ENCODE measurements at places on chromosomes 13 and 19.

- DNase-seq = no peak
Observed at GRCh38 chr13:102289606-102290005, 112.2 kb downstream of the FGF14 start.

DNA sequence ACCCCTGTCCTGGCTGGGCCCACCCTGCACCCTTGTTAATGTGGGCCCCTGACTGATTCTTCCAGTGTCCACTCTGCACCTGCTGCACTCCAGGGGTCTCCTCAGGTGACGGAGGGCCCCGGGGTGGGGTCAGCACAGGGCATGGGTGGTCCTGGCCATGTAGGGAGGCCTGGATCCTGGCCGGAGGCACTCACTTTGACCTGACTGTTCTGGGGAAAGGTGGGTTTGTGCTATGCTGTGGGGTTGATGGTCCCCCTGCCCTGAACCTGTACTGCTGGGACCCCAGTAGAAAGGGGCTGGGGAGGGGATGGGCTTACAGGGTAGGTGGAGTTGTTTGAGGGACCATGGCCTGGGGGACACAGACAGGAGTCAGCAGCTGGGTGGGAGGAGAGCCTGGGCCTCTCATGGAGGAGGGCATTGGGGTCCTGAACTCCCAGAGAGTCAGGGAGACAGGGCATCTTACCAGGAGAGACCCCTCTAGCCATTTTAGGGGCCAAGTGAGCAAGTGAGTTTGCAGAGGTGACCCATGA is 25.8 kb upstream of the CEACAM1 start:
- DNase-seq = no peak

DNA sequence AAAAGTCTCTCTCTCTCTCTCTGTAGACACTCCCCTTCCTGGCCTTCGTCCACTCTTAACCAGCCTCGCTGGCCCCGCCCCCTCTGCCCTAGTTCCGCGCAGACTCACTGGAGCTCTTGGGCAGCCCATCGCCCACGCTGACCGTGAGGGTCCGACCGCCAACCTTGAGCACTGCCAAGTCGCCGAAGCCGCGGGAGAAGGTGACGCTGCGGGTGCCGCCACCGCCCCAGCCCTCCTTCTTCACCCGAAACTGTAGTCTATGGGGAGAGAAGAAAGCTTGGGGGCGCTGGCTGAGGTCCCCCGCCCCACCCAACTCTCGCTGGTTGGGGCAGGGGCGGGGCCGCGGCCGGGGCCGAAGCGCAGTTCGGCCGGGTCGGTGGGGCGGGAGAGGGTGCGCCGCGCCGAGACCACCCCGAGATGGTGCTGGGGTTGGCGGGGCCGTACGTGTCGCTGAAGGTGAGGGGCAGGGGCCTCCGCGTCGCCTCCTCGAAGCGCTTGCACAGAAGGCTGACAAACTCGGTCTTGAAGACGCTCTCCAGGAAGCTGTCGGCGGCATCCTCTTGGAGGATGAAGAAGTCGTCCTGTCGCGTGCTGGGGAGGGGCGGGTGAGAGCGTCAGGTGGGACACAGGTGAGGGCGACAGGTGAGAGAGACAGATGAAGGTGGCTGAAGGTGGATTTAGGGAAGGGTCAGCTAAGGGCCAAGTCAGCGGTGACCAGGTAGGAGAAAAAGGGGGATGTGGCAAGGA is 12.6 kb upstream of the ZNF414 start:
- DNase-seq = no peak

DNA sequence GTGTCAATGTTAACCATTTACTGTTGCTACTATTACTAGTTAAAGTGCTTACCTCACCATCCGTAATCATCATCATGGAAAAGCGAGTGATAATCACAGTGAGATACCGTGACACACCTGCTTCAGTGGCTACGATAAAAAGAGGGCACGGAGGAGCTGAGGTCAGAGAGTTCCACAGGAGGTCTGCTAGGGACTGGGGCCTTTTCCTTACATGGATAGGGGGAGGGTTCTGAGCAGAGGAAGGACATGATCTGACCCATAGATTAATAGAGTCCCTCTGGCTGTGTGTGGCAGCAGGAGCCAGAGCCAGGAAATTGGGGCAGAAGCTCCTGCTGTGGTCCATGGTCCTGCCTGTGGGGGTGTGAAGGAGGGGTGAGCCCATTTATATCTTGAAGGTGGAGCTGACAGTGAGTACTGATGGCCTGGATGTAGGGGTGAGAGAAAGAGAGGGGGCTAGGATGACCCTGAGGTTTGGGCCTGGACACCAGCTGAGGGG is 136.7 kb downstream of the SIPA1L3 start:
- no peak for DNase-seq

DNA sequence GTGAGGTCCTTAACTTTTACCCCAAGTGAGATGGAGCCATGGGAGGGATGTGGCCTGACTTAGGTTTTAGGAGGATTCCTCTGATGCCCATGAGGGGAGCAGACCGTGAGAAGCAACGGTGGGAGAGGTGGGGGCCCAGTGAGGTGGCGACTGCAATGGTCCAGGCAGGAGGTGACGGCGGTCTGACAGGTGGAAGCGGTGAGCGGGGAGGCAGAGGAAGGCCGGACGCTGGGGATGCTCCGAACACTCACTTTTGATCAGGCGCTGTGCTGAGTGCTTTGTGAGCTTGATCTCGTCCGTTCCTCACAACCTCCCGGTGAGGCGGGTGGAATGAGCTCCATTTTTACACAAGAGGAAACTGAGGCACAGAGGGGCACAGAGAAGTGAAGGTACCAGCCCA is 11.6 kb downstream of the NOVA2 start:
- DNase-seq = no peak

DNA sequence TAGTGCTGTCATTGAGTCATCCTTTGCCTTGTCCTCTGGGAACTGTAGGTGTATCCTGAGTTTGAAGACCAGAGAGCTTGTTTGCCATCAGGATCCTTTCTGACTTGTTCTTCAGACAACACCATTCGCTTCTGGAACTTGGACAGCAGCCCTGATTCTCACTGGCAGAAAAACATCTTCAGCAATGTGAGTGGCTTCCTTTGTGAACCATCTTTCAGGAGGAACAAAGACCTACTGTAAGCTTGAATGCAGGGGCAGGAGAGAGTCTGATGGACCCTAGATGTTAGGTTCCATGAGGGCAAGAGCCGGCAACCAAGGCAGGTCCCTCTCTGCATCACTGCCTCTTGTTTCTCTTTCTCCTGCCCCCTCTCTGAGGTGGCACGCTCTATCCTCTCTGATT is 26.7 kb downstream of the WDR62 start:
- DNase-seq = no peak

DNA sequence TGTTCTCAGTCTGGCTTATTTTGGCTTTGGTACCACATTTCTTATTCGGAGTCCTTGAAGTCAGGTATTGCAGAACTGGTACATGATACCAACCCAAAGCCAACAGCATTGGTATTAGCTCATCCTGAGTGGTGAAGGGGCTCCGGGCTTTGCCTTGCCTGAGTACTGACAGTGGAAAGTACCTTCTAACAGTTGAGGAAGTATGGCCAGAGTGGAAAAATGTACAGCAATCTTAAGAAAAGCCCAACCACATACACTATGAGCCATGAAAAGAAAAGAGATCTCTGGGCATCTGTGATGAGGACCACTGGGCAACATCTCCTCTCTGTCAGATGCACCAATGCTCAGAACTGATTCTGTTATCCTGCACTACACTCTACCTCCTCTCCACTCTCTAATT is 8.3 kb downstream of the LCP1 start:
- DNase-seq = no peak

DNA sequence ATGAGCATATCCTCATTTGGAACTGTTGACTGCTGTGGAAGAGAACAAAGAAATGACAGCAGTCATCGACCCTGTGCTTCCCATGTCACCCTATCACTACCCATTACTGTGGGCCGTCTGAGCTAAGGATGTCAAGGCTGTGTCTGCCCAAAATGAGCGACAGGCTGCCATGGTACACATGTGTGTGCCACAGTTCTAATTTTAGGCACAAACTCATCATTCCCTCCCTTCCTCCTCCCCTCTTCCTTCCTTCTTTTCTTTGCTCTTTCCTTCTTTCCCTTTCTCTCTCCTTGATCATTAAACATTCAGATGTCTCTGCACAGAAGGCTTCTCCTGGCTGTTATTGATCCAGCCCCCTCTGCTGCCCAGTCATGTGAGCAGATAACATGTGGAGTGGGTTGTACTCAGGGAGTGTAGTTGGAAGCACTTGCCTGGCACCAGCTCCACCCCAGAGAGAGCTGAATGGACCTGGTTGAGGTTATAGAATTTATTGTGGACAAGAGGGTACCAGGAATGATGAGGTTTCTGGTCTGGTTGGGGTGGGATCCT is 6.3 kb downstream of the FGF9 start:
- DNase-seq = no peak

DNA sequence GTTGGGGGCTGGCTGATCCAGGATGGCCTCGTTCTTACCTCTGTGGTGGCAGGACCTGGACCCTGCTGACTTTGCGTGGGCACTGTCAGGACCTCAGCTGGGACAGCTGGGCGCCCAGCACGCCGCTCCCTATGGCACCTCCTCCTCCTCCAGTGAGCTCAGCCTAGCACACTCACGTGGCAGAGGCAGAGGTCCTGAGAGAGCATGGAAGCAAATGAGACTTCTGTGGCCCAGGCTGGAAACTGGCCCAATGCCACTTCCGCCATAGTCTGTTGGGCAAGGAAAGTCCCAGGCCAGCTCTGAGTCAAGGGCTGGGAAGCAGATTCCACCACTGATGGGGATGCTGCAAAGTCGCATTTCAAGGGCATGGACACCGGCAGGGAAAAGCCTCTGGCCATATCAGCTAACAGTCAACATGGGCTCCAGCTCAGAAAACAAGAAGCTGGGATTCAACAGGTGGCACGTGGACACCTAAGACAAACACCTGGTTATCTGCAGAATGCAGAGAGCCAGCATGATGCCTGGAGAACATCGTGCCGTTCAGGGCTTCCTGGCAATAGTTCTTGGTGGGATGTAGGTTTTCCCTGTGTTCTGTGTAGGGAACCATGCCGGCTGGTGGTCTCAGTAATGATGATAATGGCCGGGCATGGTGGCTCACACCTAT is 16.7 kb downstream of the MYBPC2 start:
- DNase-seq = no peak

DNA sequence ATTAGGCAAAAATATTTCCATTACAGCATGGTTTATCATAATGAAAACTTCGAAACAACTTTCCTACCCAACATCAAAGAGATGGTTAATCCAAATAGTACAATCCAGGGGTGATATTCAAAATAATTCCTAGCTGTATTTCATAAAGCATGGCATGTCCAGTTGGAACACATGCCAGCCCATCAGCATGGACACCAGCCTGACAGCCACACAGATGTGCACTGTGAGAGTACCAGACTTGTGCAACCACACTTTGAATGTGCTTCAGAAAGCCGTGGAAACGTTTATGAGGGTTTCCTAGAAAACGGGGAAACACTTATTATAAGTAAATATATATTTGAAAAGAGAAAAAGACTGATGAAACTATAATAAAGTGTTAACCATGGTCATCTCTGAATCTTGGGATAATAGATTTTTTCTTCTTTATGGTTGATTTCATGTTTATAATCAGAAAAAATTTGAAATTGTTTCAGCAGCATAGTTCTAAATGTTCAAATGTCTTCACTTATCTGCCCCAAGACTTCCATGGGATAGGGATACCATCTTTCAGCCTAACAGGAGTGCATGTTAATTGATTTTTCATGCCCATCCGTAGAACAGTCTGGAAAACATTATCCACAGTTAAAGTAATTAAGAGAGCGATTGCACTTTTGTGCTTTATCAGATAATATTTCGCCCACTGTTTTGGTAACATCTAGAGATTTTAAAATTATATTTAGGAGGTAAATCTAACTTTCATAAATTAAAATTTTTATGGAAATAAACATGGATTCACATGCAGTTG is 242.6 kb upstream of the IRS2 start:
- DNase-seq = no peak

DNA sequence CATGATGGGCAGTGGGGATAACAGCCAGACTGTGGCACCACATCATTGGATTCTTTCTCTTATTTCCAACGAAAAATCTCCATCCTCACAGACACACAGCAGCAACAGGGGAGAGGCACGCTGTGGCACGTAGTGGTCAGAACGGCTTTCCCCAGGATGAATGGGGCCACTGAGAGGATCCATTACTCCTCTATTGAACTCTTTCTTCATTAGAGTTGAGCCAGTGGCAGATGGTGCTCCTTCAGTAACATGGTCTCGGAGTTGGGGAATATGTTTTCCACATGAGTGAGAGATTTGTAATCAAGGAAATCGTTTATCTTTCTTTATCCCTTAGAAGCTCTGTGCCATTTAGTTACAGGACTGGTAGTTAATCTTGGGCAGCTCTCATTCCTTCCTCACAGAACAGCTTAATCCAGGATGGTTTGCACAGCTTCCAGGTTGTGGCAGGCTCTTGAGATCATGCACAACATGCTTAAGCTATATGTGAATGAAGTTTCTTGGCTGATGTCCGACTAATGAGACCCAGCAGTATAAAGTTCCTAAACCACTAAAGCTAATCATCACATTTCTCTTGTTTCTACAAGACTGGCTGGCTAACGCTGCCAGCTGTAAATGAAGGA is 180.5 kb upstream of the SLC10A2 start:
- DNase-seq = no peak

GRCh38 chr13:59356607-59357006 is 807.1 kb downstream of the DIAPH3 start:
- DNase-seq = no peak

DNA sequence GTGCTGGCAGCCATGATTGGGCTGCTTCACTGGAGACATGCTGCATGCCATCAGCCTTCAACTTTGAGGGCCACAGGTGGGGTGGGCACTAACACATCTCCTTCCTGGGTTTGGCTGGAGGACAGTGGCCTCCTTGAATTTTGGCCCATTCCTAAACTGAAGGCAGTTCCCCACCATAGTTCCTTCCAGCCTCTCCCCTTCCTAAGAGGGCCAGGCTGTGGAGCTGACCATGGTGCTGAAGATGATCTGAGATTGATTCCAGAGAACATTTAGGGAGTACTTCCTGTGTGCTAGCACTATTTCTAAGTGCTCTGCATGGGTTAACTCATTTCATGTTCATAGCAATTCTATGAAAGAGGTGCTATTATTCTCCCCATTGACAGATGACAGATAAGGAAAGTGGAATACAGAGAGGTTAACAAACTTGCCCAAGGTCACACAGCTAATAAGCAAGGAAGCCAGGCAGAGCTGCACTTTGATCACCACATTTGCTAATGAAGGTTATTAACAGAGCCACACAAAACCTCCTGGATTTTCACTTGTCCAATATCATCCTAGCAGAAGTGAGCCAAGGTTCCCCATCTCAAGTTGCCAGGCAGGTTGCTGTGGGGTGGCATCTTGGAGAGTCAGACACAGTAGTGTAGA is 175.3 kb downstream of the ZIC5 start:
- peak; percentile 45 for DNase-seq
